ENCODE measurements at places on chromosomes 5 and 9.

- no peak for DNase-seq
Measured at GRCh38 chr9:91729558-91729842, 220.5 kb downstream of the ROR2 start.

GRCh38 chr9:114478871-114479270 is 26.4 kb downstream of the WHRN start:
- DNase-seq: no peak

GRCh38 chr9:126715382-126715781 is 89.5 kb upstream of the ZBTB43 start:
- no peak for DNase-seq

DNA sequence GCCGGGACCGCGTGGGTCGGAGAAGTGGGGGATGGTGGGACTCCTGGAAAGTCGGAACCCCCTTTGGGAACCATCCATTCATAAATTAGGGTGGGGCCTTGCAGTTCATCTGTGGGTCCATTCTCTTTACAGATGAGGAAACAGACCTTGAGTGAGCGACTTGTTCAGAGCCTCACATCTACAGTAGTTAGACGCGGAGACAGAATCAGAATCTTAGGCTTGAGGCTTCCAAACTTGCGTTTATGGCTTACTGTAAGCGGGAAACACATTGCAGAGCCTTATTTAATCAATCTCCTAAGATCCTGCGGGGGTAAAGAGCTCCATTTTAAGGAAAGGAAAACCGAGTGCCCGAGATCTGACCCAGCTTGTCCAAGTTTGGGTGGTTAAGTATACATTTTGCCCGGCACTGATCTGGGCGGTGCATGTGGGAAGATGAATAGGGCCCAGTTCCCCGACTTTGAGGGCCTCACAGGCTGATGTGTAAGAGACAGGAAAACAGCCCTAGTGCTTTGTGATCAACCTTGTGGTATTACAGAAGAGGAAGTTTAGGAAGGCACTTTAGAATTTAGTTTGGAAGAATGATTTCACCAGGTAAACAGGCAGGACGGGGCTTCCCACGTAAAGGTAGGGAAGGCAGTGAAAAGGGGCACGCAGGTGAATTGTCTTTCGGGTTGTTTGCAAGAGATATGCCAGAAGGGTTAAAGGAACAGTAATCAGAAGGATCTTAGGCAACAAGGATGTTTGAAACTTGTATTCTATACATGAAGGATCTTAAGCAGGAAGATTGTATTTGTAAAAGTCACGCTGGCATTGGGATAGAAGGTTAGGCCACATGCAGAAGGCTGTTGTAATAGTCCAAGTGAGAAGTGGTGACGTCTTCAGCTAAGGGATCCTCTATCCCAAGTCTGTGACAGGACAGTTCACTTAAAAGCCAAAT is 744 bp downstream of the TARS1 start:
- no peak for DNase-seq

DNA sequence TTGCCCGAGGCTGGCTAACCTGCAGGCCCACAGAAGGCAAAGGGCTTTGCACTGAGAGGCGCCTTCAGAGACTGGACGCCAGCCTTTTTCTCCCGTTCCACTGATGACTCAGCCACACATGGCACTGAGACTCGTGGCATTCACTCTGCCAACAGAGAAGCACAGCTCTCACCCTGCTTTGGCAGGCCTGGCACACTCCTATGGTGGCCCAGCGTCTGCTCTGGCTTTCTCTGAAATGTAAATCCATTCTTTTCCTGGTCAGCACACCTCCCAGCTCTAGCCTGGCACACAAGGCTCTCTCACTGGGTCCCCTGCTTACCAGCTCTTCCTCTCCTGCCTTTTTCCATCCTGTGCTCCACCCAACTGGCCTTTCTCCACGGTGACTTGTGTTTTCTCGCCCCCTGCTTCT is 5.9 kb upstream of the MELK start:
- DNase-seq: no peak
